Posterior vena cava (tissue), 2 donors: ENCODE measurements at places on chromosomes 12 and 14.

DNA sequence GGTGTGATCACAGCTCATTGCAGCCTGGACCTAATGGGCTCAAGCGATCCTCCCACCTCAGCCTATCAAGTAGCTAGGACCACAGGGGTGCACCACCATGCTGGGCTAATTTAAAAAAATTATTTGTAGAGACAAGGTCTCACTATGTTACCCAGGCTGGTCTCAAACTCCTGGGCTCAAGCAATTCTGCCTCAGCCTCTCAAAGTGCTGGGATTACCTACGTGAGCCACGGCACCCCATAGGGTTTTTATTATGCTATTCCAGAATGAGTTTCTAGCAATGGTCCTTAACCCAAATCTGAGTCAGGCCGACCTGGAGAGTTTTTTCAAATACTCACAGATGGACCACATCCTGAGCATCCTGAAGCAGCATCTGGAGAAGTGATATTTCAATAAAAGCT is 159.8 kb downstream of the CPNE8 start:
- no peak for DNase-seq

DNA sequence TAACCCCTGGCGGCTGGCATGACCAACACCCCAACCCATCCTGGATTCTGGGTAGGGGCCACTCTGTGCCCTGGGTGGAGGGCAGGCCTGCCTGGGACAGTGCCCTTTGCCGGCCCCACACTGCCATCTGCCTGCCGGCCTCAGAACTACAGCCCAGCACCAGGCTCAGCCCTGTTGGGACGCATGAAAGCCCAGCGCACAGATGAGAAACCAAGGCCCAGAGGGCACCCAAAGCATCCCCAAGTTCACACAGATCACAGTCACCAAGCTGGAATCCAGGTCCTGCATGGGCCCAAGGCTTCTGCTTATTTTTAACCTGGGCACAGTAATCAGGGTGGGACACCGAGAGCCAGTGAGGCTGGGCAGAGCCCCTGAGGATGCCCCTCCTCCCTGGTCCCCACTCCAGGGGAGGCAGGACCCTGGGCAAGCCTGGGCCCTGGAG is 26.2 kb downstream of the RFLNA start:
- DNase-seq: peak; percentile 93

- no peak for DNase-seq
Measured at GRCh38 chr14:63492391-63492790, 50.8 kb downstream of the PPP2R5E start.

DNA sequence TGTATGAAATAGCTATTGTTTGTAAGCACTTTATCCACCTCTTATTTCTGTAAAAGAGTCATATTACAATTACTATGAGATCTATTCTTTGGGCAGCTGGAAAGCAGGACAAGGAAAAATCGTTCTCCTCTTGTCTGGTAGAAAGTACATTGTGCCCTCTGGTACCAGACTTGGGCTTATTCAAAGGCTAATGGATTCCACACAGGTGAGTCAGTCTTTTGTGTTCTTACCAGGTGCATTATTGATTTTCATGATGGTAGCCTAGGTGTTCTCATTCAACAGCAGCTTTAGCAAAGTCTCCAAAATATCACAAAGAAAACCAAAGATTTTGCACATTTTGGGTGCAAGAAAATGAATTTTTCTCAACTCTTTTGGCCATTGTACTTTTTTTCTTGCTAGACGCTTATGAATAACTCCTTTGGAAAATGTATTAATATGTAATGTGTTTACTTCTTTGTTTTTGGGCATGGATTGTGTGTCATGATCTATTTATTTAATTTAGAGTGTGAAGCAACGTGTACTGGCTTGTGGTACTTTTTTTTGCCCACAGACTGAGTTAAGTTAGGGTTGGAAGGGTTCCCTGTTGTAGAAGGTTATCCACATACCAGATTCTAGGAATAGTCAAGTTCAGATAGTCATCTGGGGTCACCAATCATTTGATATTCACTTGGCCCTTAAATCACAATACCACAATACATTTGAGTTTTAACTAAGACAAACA is 26.2 kb downstream of the MNAT1 start:
- DNase-seq: no peak

GRCh38 chr12:67475725-67476124 is 172.8 kb upstream of the DYRK2 start:
- no peak for DNase-seq

DNA sequence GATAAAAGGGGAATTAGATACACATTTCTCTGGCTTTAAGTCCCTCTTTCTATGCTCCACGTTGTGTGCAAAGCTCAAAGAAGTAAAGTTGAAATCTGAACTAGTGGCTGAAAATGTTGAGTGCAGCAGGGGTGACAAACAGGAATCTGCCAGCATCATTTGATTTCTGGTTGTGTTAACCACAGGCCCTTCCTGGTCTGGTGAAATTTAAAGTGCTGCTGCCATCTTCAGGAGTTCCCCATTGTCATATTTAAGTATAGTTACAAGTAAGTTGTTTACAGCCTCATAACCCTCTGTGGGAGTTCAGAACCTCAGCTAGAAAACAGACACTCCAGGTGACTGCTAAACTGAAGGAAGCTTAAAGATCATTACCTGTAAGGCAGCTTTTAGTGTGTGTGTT is 90.9 kb upstream of the CCDC196 start:
- DNase-seq: no peak

DNA sequence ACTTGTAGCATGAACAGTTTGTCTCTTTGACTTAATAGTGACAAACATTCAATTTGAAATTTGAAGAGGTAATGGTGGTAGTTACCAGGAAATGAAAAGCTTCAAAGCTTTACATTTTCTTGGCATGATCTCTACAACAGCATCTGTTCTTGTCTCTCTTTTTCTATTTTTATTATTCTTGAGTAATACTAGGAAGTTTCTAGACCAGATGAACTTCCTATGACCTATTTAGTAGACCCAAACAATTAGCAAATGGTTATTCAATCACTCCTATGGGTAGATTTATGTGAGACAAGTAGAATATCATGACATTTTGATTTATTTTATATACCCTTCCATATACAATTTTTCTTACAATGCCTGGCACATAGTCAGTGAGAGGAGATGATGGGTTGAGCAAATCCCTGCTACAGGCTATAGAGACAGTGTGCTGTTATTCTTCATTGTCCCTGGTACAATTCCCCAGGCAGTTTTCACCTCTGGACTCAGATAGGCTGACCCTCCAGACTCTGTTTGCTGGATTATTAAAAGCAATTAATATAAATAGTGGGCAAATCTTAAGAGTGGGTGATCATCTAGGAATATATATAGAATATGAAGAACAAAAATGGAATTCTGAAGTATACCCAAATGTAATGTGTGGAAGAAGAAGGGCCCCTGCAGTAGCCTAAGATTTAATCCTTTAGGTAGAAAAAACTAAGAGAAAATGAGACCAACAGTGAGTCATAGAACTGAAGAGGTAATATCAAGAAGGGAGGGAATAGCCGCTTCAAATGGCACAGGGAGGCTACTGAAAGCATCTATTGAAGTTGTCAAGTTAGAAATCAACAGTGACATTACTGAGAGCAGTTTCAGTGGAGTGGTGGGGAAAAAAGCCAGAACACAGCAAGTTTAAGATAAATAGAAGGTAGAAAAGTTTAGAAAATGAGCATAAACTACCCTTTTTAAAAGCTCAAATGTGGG is 512.0 kb downstream of the FOXG1 start:
- DNase-seq: no peak

DNA sequence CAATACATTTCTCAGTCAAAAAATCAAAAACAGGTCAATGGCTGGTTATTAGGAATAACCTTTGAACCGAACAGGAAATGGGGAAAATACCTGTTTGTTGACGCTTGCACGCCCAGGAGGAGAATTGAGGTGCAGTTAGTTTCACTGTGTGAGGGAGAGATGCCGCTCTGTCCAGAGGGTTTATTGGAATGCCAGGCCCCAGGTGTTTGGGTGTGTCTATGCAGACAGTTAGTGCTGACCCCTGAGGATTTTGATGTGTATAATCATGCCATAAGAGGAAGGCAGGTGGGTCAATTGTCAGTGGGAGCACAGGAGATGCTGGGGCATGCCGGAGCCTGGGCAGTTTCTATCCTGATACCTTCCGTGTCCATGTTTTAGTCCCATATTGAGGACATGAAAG is 100.8 kb upstream of the DIO3 start:
- peak; percentile 5 for DNase-seq

- DNase-seq: no peak
Measured at GRCh38 chr12:117901631-117902030, 67.2 kb downstream of the KSR2 start.

- DNase-seq: no peak
Measured at GRCh38 chr12:80293759-80294158, 150.3 kb upstream of the PTPRQ start.

GRCh38 chr12:30975581-30975980 is 49.0 kb downstream of the TSPAN11 start:
- no peak for DNase-seq

- no peak for DNase-seq
Measured at GRCh38 chr12:89661706-89662330, 46.8 kb downstream of the ATP2B1 start.

DNA sequence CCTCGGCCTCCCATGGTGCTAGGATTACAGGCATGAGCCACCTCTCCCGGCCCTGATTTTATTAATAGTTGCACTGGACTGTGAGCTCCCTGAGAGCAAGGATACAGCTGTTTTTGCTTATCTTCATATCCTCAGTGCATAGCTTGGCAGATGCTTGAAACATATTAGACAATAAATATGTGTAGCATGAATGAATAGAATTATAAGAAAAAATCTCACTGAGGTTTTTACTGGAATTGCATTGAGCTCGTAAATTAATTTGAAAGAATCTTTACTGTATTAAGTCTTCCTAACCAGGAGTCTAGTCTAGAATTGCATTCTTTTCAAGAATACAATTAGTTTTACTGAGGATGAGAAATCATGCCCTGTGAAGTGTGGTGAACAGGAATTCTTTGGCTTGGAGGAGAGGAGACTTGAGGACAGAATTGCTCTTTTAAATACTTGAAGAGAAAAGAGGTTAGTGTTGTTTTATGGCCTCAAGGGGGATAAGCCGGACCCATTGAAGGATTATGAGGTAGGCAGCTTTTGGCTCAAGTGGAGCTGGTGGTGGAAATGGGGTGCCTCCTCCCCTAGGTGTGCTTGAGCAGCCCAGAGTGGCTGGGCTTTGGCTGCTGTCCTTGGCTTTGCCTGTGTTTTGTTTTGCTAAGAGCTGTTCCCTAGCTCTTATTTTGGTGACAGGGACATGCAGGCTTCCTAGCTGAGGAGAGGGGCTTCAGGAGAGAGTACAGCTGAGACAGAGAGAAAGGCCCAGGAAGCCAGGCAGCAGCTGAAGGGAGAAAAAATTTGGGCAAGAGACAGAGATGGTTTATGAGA is 34.0 kb downstream of the PLEKHD1 start:
- no peak for DNase-seq

DNA sequence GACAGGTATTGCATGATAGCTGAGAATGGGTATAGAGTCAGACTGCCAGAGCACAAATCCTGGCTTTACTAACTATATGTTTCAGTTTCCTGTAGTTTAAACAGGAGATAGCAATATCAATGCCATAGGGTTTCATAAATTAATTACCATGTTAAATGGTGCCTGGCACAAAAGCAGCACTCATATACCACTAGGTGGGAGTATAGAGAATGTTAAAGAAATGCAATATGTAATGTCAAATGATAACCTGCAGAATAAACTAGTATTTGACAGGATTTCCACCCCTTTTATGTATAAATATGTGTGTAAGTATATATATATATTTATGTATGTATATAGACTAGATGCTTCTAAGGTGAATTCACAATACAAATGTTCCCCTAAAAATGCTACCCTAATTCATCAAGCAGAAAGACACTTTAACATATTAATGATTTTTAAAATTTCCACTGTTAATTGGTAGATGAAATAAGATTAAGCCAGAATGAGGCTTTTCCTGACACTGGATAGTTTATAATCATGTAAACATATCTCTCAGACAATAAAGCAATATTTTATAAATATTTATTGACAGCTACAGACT is 8.6 kb downstream of the WDR89 start:
- no peak for DNase-seq

- no peak for DNase-seq
Measured at GRCh38 chr14:21299562-21300130, 19.8 kb downstream of the RPGRIP1 start.

GRCh38 chr12:96399120-96399918 is 920 bp downstream of the CDK17 start:
- DNase-seq: peak; percentile 93

GRCh38 chr14:74838166-74838565 is 37.8 kb downstream of the PROX2 start:
- no peak for DNase-seq

DNA sequence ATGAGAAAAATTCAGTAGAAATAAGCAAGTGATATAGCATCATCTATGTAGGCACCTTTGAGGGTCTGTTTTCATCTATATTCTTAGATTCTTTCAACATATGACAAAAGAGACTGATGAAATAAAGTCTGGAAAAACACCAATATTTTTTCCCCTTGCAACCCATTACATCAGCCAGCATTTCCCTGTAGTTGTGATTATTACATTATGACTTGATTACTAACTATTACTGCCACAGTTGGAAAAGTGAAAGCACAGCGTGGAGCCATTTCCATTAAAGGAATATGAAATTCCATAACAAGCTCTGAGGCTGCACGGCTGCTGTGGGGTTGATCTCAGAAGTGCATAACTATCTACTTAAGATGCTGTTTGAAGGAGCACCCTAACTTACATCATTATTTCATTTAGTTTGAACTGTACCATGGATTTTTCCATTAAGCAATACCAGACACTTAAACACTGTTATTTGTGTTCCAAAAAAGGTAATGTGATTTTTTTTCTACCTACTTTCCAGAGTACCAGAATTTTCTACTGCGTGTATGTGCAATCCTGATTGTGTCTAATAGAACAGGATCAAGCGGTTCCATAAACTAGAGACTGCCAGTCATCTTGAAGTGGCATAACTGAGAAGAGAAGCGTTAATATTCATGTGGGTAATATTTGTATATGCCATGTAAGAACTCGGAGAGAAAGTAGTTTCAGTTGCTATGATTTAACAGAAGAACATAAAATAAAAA is 405.5 kb downstream of the MDGA2 start:
- DNase-seq: no peak

DNA sequence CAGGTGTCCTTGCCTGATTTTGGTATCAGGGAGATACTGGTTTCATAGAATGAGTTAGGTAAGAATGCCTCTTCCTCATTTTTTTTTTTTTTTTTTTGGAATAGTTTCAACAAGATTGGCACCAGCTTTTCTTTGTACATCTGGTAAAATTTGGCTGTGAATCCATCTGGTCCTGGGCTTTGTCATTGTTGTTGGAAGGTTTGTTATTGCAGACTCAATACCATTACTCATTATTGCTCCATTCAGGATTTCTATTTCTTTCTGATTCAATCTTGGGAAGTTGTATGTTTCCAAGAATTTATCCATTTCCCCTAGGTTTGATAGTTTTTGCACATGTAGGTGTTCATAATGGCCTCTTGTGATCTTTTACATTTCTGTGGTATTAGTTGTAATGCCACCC is 126.0 kb upstream of the KITLG start:
- DNase-seq: no peak

DNA sequence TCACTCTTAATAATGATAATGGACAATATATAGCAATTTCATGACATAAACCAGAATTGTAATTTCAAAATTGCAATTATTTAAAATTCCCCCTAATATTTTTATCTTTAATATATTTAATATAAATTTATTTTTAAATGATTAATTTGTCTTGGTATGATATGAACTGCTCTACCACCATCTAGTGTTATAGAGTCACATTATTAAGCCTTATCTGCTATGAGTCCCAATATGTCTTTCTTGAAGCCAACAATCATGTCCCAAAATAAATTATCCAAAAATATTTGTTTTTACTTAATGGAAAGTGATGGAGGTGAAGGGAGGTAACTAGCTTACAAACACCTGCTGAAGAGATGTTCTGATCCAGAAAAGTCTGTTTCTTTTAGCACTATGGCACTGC is 151.4 kb downstream of the KCNC2 start:
- DNase-seq: no peak
